ENCODE measurements at places on chromosomes 12 and 14.

- DNase-seq = no peak
- H3K27ac ChIP-seq = no peak overlapping the region
- H3K36me3 ChIP-seq = no peaks in the 10 kb centered on the region
- H3K4me3 ChIP-seq = no peak overlapping the region
- no peaks in the 10 kb centered on the region for H3K4me1 ChIP-seq
These were observed 68.0 kb downstream of the SPTB start for GRCh38 chr14:64811676-64812075.

- H3K4me3 ChIP-seq = no peak overlapping the region
- H3K4me1 ChIP-seq = no peaks in the 10 kb centered on the region
- H3K36me3 ChIP-seq = no peaks in the 10 kb centered on the region
- no peak overlapping the region for H3K27ac ChIP-seq
- DNase-seq = no peak
These were observed 20.3 kb downstream of the DCAF5 start for GRCh38 chr14:69132513-69133181.

DNA sequence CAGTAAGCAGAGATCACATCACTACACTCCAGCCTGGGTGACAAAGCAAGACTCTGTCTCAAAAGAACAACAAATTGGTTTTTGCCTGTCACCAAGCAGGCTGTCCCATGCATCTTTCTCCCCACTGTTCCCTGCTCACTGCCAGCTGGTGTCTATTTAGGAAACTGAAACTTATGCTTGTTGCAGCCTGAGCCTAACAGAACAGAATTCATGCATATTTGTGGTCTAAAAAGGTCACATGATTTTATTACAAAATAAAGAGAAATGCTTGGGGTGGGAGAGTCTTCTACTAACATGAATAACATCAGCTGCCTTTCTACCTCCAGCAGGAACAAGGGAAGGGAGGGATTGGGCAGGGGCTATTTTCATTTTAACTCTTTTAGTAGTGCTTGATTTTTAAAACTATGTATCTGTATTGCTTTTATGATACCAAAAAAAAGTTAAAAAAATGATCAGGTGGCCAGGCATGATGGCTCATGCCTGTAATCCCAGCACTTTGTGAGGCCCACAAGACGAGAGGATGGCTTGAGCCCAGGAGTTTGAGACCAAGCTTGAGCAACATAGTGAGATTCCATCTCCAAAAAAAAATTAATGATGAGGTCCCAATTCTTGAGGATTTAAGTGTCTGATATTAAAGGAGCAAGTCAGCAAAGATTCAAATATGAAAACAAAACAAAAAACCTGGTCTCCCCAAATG, 923 bp downstream of the STAT2 start:
- no peak overlapping the region for H3K27ac ChIP-seq
- no peaks in the 10 kb centered on the region for H3K4me1 ChIP-seq
- H3K4me3 ChIP-seq = peak overlapping the region; percentile 92
- no peak for DNase-seq

- peaks cover 2% of the 10 kb centered on the region for H3K4me1 ChIP-seq
- H3K27me3 ChIP-seq = no peaks in the 10 kb centered on the region
- no peak overlapping the region for H3K27ac ChIP-seq
- peak overlapping the region; percentile 78 for H3K4me3 ChIP-seq
These were observed 565 bp downstream of the SPRYD3 start for GRCh38 chr12:53078425-53079225.

GRCh38 chr14:27040552-27040951, 442.7 kb upstream of the NOVA1 start:
- H3K27ac ChIP-seq = no peak overlapping the region
- no peaks in the 10 kb centered on the region for H3K4me1 ChIP-seq
- H3K36me3 ChIP-seq = no peaks in the 10 kb centered on the region
- H3K4me3 ChIP-seq = no peak overlapping the region
- H3K27me3 ChIP-seq = no peaks in the 10 kb centered on the region

GRCh38 chr12:71731439-71732356, 23.0 kb upstream of the RAB21 start:
- H3K4me3 ChIP-seq = no peak overlapping the region
- peak; percentile 79 for DNase-seq
- H3K4me1 ChIP-seq = no peaks in the 10 kb centered on the region
- H3K36me3 ChIP-seq = no peaks in the 10 kb centered on the region
- no peaks in the 10 kb centered on the region for H3K27me3 ChIP-seq

DNA sequence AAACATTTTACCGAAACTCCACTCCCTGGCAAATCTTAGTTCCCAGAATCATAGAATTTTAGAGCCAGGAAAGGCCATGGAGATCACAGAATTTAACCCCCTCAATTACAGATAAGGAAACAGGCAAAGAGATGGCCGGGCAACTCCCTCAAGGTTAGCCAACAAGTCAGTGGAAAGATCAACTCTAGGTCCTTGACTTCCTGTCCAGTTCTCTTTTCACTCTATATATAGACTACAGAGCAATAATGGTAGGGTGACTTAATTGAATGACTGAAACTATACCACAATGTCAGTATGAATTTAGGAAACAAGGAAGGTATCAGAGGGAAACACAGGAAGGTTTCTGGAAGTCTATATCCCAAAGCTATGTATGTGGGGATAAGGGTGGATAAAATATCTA, 11.6 kb downstream of the OXA1L start:
- no peaks in the 10 kb centered on the region for H3K4me1 ChIP-seq
- no peak overlapping the region for H3K27ac ChIP-seq
- no peak for DNase-seq
- no peaks in the 10 kb centered on the region for H3K27me3 ChIP-seq
- no peaks in the 10 kb centered on the region for H3K36me3 ChIP-seq

- H3K27me3 ChIP-seq = no peaks in the 10 kb centered on the region
- no peak for DNase-seq
- no peaks in the 10 kb centered on the region for H3K36me3 ChIP-seq
- no peak overlapping the region for H3K4me3 ChIP-seq
- no peaks in the 10 kb centered on the region for H3K4me1 ChIP-seq
These were observed 81.8 kb upstream of the KITLG start for GRCh38 chr12:88662093-88662492.

- H3K27me3 ChIP-seq = no peaks in the 10 kb centered on the region
- peaks cover 14% of the 10 kb centered on the region for H3K36me3 ChIP-seq
- H3K4me1 ChIP-seq = peaks cover 18% of the 10 kb centered on the region
- peak overlapping the region; percentile 63 for H3K4me3 ChIP-seq
These were observed 159.3 kb upstream of the FOXN3 start for GRCh38 chr14:89576145-89576927.

DNA sequence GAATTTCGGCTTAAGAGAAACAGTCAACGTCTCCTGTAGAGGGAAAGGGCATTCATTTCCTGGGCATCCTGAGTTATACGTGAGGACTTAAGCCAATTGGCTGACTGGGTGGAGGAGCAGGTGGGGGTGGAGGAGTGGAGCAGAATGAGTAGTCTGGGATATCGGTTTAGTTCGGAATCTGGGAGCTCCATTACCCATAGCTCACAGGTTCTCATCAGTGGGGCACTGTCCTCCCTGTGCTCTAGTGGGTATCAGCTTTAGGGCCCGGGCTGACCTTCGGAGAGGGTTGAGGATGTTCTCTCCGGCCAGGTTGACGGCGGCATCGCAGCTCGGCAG, 704 bp downstream of the SDR39U1 start:
- no peak overlapping the region for H3K27ac ChIP-seq
- peaks cover 41% of the 10 kb centered on the region for H3K36me3 ChIP-seq
- no peak for DNase-seq
- peak overlapping the region; percentile 91 for H3K4me3 ChIP-seq
- no peaks in the 10 kb centered on the region for H3K27me3 ChIP-seq
- H3K4me1 ChIP-seq = no peaks in the 10 kb centered on the region

GRCh38 chr12:26769611-26770010, 63.4 kb downstream of the ITPR2 start:
- no peaks in the 10 kb centered on the region for H3K36me3 ChIP-seq
- peaks cover 3% of the 10 kb centered on the region for H3K4me1 ChIP-seq
- no peak overlapping the region for H3K27ac ChIP-seq
- no peak overlapping the region for H3K4me3 ChIP-seq
